Neuronal stem cell (in vitro differentiated cells): ENCODE measurements at places on chromosomes 1 and 21.

GRCh38 chr1:214462882-214463281 lies 88.5 kb downstream of the PTPN14 start:
- no peak overlapping the region for H3K4me3 ChIP-seq
- peaks cover 12% of the 10 kb centered on the region for H3K4me1 ChIP-seq
- H3K27ac ChIP-seq, result no peak overlapping the region
- no peak for DNase-seq

- no peak overlapping the region for H3K27ac ChIP-seq
- H3K4me3 ChIP-seq, result no peak overlapping the region
- H3K4me1 ChIP-seq, result no peaks in the 10 kb centered on the region
- H3K27me3 ChIP-seq, result no peaks in the 10 kb centered on the region
- H3K36me3 ChIP-seq, result no peaks in the 10 kb centered on the region
Measured at GRCh38 chr21:39713905-39714304, 31.1 kb upstream of the IGSF5 start.

DNA sequence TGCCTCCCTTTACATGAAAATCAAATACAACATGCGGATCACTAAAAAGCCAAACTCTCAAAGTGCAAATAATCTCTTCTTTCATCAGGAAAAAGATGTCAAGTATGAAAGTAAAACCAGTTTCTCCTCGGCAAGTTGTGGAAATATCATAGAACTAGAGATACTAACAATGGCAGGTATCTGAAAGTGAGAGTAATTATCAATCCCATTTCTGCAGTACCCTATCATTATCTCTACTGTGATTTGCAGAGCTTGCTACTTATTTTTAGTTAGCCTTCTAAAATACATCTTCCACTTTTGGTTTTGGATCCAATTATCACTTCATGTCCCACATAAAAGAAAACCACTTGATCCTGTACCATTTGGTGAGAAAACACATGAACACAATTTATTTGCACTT lies 3.0 kb downstream of the TP53BP2 start:
- peaks cover 13% of the 10 kb centered on the region for H3K36me3 ChIP-seq
- no peak overlapping the region for H3K4me3 ChIP-seq
- no peaks in the 10 kb centered on the region for H3K27me3 ChIP-seq

- H3K27me3 ChIP-seq, result no peaks in the 10 kb centered on the region
- no peak overlapping the region for H3K4me3 ChIP-seq
- H3K36me3 ChIP-seq, result no peaks in the 10 kb centered on the region
- H3K4me1 ChIP-seq, result peaks cover 3% of the 10 kb centered on the region
Measured at GRCh38 chr1:112836642-112837041, 119.4 kb downstream of the SLC16A1 start.

DNA sequence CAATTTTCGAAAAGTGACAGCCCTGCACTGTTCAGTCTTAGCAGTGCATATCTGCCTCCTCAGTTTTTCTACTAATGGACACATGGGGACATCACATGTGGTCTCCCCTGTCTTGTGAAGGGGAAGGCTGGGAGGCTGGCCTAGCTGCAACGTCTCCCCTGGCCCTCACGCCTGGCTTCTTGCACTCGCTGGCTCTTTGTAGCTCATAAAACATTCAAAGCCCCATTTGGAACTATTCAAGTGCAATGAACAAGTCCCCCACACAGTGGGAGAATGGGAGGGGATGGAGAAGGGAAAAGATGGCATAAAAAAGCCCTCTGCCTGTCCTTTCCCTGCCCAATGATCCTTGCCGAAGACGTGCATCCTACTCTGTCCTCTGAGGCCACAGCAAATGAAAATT lies 73.6 kb downstream of the PGBD5 start:
- peaks cover 76% of the 10 kb centered on the region for H3K36me3 ChIP-seq
- peaks cover 17% of the 10 kb centered on the region for H3K4me1 ChIP-seq
- H3K27ac ChIP-seq, result no peak overlapping the region
- no peak for DNase-seq

DNA sequence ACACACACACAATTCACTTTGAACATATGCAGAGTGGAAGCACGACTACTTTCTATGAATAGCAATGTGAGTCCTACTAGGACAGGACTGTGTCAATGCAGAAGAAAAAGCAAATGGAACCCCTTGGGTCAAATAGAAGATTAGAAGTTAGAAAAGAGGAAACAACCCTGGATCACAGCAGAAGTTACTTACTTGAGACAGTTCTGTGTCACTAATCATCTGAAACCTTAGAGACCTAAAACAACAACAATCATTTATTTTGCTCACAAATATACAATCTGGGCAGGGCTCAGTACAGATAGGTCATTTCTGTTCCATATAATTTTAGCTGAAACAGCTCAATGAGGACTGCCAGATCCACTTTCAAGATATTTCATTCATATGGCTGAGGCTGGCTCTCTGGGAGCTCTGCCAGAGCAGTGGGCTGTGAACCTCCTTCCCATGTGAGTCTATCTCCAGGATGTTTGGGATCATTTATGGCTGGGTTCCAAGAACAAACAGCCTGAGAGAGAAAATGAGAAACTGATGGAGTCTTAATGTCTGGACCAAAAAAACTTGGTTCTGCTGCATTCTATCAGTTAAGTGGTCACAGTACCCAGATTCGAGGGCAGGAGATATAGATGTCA lies 42.5 kb upstream of the IL10 start:
- no peaks in the 10 kb centered on the region for H3K36me3 ChIP-seq
- H3K27ac ChIP-seq, result no peak overlapping the region
- H3K4me3 ChIP-seq, result no peak overlapping the region
- peaks cover 5% of the 10 kb centered on the region for H3K27me3 ChIP-seq
- H3K4me1 ChIP-seq, result peaks cover 1% of the 10 kb centered on the region

GRCh38 chr1:215594640-215595039 lies 27.5 kb downstream of the KCTD3 start:
- peaks cover 69% of the 10 kb centered on the region for H3K36me3 ChIP-seq
- no peak overlapping the region for H3K4me3 ChIP-seq
- no peak for DNase-seq
- no peaks in the 10 kb centered on the region for H3K4me1 ChIP-seq

DNA sequence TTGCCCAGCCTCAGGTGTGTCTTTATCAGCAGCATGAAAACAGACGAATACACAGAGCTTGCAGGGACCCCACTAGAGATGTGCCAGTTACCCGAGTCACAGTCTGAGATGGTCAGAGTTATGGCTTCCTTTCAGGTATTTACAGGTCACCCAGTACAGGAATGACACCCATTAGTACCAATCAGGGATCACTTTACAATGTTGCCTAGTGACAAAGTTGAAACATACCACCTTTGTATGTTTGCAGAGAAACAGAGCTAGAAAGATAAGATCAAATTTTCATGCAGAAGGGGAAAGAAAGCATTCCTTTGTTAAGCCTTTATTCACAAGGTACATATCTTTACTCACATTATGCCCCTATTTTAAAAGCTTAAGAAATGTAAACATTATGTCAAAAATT lies 137.6 kb downstream of the RGS7 start:
- no peaks in the 10 kb centered on the region for H3K36me3 ChIP-seq
- no peak for DNase-seq
- no peak overlapping the region for H3K4me3 ChIP-seq
- H3K4me1 ChIP-seq, result no peaks in the 10 kb centered on the region
- no peak overlapping the region for H3K27ac ChIP-seq

GRCh38 chr1:241113557-241113956 lies 243.4 kb downstream of the RGS7 start:
- no peak overlapping the region for H3K4me3 ChIP-seq
- no peaks in the 10 kb centered on the region for H3K36me3 ChIP-seq

DNA sequence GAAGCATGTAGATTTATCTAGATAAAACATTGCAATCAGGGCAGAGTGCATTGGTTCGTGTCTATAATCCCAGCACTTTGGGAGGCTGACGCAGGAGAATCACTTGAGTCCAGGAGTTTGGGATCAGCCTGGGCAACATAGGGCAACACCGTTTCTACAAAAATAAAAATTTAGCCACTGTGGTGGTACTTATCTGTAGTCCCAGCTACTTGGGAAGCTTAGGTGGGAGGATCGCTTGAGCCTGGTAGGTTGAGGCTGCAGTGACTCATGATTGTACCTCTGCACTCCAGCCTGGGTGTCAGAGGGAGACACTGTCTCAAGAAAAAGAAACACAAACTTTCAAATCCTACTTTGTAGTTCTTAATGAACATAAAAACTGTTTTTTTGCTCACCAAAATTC lies 64.2 kb upstream of the RCC1 start:
- H3K4me1 ChIP-seq, result peaks cover 10% of the 10 kb centered on the region
- H3K36me3 ChIP-seq, result peaks cover 19% of the 10 kb centered on the region
- no peak overlapping the region for H3K27ac ChIP-seq
- no peak overlapping the region for H3K4me3 ChIP-seq
- no peak for DNase-seq

- H3K27me3 ChIP-seq, result peaks cover 5% of the 10 kb centered on the region
- H3K27ac ChIP-seq, result no peak overlapping the region
- H3K4me3 ChIP-seq, result peak overlapping the region; percentile 82
- H3K36me3 ChIP-seq, result no peaks in the 10 kb centered on the region
Measured at GRCh38 chr1:1435911-1436629, 580 bp downstream of the VWA1 start.

- H3K4me1 ChIP-seq, result peaks cover 18% of the 10 kb centered on the region
- no peak for DNase-seq
- H3K27me3 ChIP-seq, result peaks cover 32% of the 10 kb centered on the region
- H3K4me3 ChIP-seq, result no peak overlapping the region
- no peak overlapping the region for H3K27ac ChIP-seq
Measured at GRCh38 chr21:45570071-45570470, 27.8 kb upstream of the SLC19A1 start.

- H3K4me3 ChIP-seq, result no peak overlapping the region
- H3K27ac ChIP-seq, result no peak overlapping the region
- H3K4me1 ChIP-seq, result peaks cover 7% of the 10 kb centered on the region
- DNase-seq, result no peak
- no peaks in the 10 kb centered on the region for H3K36me3 ChIP-seq
Measured at GRCh38 chr21:38506661-38507281, 8.5 kb upstream of the ERG start.

DNA sequence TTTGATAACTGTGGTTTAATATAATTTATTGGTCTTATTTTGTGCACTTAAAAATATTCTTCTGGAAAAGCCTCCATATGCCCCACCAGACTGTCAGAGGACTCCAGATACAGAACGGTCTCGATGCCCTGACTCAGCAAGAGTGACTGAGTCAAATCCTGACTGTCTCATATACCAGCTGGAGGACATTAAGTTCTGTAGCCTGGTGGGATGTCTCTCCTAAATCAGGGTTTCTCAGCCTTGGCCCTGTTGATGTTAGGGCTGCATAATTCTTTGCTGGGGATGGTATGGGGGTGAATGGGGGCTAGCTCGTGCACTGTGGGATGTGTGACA lies 67.7 kb upstream of the TLR5 start:
- no peaks in the 10 kb centered on the region for H3K27me3 ChIP-seq
- peaks cover 11% of the 10 kb centered on the region for H3K4me1 ChIP-seq
- no peaks in the 10 kb centered on the region for H3K36me3 ChIP-seq
- H3K27ac ChIP-seq, result no peak overlapping the region

GRCh38 chr1:212754193-212754592 lies 37.4 kb downstream of the NSL1 start:
- H3K4me1 ChIP-seq, result no peaks in the 10 kb centered on the region
- H3K36me3 ChIP-seq, result peaks cover 2% of the 10 kb centered on the region
- H3K27me3 ChIP-seq, result no peaks in the 10 kb centered on the region
- no peak overlapping the region for H3K27ac ChIP-seq
- H3K4me3 ChIP-seq, result no peak overlapping the region
- DNase-seq, result no peak

DNA sequence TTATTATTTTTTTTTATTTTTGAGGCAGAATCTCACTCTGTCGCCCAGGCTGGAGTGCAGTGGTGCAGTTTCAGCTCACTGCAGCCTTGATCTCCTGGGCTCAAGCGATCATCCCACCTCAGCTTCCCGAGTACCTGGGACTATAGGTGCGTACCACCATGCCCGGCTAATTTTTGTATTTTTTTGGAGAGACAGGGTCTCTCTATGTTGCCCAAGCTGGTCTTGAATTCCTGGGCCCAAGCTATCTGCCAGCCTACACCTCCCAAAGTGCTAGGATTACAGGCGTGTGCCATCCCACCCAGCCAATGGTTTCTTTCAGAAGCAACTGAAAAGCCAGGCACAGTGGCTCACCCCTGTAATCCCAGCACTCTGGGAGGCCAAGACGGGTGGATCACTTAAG lies 2.3 kb downstream of the KRTCAP2 start:
- peaks cover 25% of the 10 kb centered on the region for H3K4me1 ChIP-seq
- peaks cover 33% of the 10 kb centered on the region for H3K36me3 ChIP-seq
- no peak overlapping the region for H3K4me3 ChIP-seq
- H3K27me3 ChIP-seq, result no peaks in the 10 kb centered on the region
- H3K27ac ChIP-seq, result no peak overlapping the region
